ENCODE measurements at places on chromosomes 2 and 18.

DNA sequence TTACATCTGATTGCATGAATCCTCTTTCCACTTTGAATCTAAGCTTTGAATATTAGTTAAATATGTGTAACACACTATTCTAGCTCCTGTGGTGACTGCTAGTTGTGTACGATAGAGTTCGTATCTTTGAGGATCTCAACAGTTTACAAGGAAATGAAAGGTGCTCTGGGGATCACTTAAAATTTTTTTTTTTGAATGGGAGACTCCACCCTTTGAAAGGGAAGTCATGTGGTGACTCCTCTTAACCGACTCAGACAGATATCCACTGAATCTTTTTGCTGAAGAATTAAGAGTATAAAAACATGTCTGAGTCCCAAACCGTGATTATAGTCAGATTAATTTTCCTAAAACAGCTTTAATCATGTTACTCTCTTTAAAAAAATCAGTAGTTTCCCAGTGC, 4.0 kb downstream of the CLIP4 start:
- DNase-seq: no peak

GRCh38 chr2:113370478-113371091, 66.9 kb upstream of the ZNG1B start:
- peak; percentile 16 for DNase-seq

DNA sequence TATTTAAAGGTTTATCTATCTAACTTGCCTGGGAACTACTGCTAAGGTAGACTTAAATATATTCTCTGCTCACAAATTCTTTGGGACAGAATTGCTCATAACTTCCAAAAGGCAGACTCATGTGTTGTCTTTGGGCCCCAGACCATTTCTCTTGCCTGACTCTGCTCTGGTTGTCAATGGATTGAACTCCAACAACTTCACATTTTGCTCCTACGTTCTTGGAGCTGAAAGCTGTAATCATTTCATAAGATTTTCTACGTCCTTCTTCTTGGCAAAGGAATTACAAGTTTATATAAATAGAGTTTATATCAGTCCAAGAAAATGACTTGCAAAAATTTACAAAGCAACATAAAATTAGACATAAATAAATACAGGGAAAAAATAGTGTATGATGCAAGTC, 32.9 kb upstream of the PPM1B start:
- DNase-seq: no peak

DNA sequence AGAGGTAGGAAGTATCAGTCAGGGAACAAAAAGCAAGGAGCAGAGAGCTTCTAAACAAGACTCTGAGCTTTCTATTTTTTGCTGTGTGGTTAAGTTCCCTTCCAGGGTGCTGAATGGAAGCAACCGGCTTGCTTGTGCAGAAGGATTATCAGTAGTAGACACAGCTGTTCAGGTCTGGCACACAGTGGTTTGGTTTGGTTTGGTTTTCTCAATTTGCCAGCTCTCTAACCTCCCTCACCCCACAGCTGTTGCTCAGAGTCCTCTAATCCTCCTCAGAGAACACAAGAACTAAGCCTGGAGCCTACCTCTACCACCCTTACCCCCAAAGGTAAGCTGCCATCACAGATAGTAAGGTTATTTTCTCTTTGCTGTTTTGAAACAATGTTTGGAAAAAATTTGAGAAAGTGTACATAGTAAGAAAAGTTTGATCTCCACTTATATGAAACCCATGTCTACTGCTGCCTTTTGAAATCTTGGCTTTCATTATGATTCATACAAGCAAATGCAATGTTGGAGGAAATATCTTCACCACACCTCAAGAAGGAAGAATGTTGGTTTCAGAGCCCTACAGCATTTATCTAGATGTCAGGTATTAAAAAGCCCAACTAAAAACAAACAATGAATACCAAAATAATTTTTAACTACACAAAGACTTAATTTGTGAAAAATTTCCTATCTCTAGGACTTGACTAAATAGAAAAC, 255.3 kb downstream of the NR4A2 start:
- no peak for DNase-seq

DNA sequence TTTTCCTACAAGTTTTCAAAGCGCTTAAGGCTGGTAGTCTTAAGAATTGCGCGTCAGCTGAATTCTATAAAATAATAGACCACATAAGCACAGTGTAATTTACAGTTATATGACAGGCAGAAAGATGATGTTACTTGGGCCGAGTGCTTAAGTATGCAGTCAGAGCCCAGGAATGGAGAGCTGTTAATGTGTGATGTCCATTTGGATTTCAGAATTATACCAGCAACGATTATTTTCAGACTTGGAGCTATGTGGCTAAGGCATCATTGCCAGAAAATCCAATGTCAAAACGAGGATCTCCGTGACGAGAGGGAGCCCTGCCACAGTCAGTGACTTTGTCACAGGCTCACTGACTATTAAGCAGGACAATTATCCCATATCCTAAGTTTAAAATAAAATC, 3.4 kb downstream of the KLF7 start:
- DNase-seq: no peak

GRCh38 chr18:54720620-54721019, 107.7 kb upstream of the RAB27B start:
- no peak for DNase-seq

GRCh38 chr2:41965173-41965908, 82.5 kb upstream of the PKDCC start:
- no peak for DNase-seq

GRCh38 chr2:69890881-69891280, 2.9 kb upstream of the SNRNP27 start:
- DNase-seq: no peak

DNA sequence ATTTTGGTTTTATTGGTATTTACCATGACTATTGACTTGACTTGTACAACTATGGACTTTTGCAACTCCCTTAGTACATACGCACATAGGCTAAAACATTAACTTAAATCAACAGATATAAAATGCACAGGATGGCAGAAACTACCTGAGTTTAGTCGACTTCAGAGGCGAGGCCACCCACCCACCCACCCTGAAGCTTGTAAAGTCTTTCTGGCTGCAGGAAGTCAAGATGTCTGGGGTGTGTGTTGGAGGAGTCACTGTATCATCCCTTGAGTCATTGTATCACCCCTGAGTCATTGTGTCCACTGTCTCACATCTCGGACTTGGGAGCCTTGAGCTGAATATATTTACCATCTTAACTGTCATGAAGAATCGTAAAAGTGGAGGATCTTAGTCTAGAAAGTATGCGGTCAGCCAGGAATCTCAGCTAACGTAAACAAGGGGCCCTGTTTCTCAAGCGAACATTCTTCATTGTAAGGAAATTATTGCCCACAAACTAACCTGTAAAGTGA, 140.0 kb upstream of the ST6GAL2 start:
- DNase-seq: no peak

- no peak for DNase-seq
Observed at GRCh38 chr2:43758739-43759138, 15.1 kb upstream of the DYNC2LI1 start.

- no peak for DNase-seq
Observed at GRCh38 chr2:112812318-112813267, 24.0 kb downstream of the IL1B start.

DNA sequence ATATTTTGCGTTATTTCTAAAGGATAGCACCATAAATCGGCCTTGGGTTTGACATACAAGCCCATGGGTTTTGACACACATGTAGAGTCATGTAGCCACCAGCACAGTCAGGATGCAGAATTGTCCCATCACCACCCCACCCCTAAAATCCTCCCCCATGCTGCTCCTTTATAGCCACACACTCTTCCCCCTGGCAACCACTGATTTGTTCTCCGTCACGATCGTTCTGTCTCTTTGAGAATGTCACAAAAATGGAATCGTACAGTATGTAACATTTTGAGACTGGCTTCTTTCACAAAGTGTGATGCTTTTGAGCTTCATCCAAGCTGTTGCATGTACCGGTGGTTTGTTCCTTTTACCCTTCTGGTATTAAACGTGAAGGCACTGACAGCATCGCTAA, 39.1 kb downstream of the CRACDL start:
- DNase-seq: no peak

GRCh38 chr2:73294239-73294638, 891 bp upstream of the EGR4 start:
- no peak for DNase-seq

DNA sequence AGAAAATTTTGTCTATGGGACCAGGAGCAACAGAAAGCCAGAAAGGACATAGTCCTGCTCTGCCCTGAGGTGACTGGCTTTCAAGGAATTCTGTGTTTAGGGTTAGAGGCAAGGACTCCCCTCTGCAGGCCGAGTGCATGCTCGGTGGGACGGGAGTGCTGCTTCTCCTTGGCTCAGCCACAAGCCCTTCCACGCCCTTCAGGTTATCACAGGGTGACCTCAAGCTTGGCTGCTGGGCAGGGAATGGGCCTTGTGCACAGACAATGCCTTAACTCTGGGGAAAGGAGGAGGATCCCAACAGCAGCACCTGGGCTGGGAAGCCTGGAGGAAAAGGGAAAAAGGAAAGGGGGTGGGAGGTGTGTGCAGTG, 32.8 kb downstream of the FAM178B start:
- no peak for DNase-seq

GRCh38 chr2:112074506-112074905, 19.4 kb downstream of the TMEM87B start:
- no peak for DNase-seq

GRCh38 chr2:196391149-196391479, 219.7 kb upstream of the STK17B start:
- no peak for DNase-seq

GRCh38 chr18:41449612-41450011, 505.4 kb upstream of the PIK3C3 start:
- no peak for DNase-seq

DNA sequence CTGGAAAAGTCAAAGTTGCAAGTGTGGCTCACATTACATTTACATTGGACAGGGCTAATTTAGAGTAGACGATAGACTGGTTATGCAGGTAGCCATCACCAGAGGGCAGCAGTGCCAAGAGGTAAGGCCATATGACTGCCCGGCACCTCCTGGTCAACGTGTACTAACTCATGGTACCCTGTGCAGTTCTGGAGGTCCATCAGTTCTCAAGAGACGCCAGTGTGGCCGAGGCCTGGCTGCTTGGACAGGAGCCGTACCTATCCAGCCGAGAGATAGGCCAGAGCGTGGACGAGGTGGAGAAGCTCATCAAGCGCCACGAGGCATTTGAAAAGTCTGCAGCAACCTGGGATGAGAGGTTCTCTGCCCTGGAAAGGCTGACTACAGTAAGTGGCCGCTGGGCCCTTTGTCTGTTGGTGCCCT, 65.8 kb upstream of the EML6 start:
- no peak for DNase-seq

GRCh38 chr2:208266553-208266893, 468 bp downstream of the PIKFYVE start:
- DNase-seq: no peak

- DNase-seq: no peak
Observed at GRCh38 chr2:113851640-113852039, 38.2 kb upstream of the ACTR3 start.

DNA sequence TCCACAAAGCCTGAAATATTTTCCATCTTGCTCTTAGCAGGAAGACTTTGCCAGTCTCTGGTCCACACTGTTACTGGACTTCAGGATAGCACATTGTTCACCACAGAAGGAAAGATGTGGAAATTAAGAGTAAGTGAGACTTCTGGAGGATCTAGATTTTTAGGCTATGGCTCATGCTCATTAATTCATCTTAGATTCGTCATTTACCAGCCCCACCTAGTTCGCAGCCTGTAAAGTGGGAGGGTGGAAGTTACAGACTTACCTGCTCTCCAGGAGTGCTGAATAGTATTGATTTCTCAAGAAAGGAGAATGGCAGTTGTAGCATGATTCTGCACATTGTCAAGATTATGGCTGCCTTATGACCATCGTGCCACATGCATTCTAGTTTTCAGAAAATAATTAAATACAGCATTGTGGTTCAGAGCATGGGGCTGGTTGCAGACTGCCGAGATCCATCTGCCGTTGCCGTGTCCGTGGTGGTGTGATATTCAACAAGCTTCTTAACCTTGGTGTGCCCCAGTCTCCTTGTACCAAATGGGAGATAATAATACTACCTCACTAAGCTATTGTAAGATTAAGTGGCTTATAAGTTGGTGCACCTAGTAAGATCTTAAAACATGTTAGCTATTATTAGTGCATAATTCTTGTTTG, 56.8 kb downstream of the RNF144A start:
- DNase-seq: no peak

DNA sequence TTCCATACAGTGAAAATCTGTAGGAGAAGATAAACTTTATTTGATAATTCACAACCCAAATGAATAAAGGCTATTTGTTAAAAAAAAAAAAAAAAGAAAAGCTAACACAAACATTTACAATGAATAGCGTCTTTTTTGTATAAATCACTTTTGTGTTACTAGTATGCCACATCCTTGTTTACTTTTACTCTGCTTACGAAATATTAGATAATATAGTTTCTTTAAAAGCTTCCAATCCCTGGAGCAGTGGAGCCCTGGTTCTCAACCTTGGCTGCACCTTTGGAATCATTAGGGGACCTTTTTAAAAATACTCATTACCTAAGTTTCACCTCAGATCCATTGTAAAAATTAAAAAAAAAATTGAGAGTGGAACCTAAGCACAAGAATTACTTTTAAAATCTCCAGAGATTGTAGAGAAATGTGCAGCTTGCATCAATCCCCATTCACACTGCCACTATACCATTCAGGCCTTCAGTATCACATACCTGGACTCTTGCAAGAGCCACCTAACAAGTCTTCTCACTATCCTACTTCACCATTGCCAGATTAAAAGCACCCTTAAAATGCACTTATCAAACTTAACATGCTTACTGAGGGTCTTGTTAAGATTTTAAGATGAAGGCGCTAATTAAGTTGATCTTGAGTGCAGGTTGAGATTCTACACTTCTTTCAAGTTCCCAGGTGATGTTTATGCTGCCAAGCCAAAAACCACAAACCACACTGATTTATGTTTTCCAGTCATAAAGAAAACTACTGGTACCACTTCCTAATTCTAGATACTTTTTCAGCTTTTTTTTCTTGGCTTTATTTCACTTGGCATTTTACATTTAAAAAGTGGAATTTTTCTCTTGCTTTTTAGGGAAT, 59.7 kb upstream of the ZC3H15 start:
- DNase-seq: no peak

- DNase-seq: no peak
Observed at GRCh38 chr2:99373144-99373543, 36.0 kb downstream of the EIF5B start.

GRCh38 chr18:55688030-55688429, 100.0 kb upstream of the TCF4 start:
- no peak for DNase-seq

Data from stimulated activated CD8-positive, alpha-beta memory T cell treated with anti-CD3 and anti-CD28 coated beads, Interleukin-15, amount 100 ng/mL, for 4 hours (primary cell).